Left ventricle myocardium inferior (tissue), 1 donor: ENCODE measurements at places on chromosomes 2 and 18.
A peak's percentile ranks its signal among the peaks of the same experiment; 100 is the strongest.

DNA sequence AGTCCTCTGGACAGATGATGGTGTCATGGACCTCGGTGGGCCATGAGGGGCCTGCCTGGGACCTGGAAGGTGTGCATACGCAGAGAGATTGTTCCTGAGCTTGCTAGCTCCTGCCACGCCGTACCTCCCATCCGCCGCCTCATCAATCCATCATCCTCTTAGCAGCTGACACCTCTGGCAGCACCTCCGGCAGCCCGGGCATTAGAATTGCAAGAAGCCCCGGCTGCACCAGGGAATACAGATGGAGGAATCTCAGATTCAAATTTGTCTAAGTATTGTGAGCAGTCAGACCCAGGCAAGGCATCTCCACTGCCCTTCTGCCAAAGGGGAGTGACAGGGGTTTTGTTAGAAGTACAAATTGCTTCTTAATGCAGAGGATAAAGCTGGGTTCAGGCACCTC, 4.5 kb downstream of the C1QL2 start:
- H3K4me1 ChIP-seq, result peaks cover 21% of the 10 kb centered on the region
- no peak overlapping the region for H3K27ac ChIP-seq
- H3K36me3 ChIP-seq, result no peaks in the 10 kb centered on the region
- H3K27me3 ChIP-seq, result peaks cover 100% of the 10 kb centered on the region
- no peak for DNase-seq

- peak overlapping the region; percentile 56 for H3K4me3 ChIP-seq
- H3K4me1 ChIP-seq, result peaks cover 12% of the 10 kb centered on the region
- no peak overlapping the region for H3K27ac ChIP-seq
- no peaks in the 10 kb centered on the region for H3K27me3 ChIP-seq
These were observed 17.3 kb upstream of the ANXA4 start for GRCh38 chr2:69724540-69725159.

DNA sequence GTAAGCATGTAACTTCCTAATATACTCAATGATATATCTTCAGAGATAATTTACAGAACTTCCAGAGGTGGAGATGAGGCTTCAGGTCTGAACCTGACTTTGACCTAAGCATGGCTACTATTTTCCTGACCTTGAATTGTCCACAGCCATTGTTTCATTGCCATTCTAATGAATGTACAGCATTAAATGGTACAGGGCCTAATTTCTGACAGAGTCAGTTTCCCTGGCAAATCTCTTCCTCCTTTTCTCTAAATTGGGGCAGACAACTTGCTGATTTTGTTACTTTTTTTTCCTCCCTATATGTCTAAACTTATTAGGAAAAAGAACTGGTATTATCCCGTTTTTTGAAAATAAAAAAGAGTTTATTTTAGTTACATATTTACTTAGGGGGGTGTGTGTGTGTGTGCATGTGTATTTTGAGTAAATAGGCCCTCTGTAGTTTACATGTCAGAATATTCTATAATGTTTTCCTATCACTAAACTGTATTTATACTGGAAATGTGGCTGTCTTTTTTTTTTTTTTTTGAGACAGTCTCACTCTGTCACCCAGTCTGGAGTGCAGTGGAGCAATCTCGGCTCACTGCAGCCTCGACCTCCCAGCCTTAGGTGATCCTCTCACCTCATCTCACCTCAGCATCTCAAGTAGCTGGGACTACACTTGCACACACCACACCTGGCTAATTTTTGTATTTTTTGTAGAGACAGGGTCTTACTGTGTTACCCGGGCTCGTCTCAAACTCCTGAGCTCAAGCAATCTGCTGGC, 43.3 kb upstream of the SCN9A start:
- no peak overlapping the region for H3K4me3 ChIP-seq
- H3K36me3 ChIP-seq, result no peaks in the 10 kb centered on the region
- no peaks in the 10 kb centered on the region for H3K4me1 ChIP-seq
- no peaks in the 10 kb centered on the region for H3K27me3 ChIP-seq
- DNase-seq, result no peak

GRCh38 chr2:96953611-96953978, 32.8 kb downstream of the FAM178B start:
- no peaks in the 10 kb centered on the region for H3K36me3 ChIP-seq
- DNase-seq, result no peak
- H3K4me1 ChIP-seq, result peaks cover 46% of the 10 kb centered on the region
- peak overlapping the region; percentile 58 for H3K27ac ChIP-seq
- no peak overlapping the region for H3K4me3 ChIP-seq

DNA sequence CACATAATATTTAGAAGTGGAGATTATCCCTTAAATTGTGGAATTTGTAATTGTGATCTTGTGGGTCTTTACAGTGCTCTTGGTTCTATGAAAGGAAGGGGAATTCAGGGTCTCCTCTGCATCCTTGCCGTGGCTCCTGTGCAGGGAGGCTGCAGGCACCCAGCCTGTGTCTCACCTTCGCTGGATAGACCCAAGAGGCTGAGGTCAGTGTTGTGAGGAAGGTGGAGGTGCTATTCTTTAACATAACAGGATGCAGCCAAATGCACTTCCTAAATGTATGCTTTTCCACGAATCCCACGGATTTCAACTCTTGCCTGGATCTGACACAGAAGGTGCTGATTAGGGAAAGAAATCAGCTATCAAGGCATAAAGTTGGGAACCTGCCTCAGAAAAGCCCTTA, 69.5 kb downstream of the TMEM18 start:
- H3K4me1 ChIP-seq, result no peaks in the 10 kb centered on the region
- H3K4me3 ChIP-seq, result no peak overlapping the region
- H3K36me3 ChIP-seq, result no peaks in the 10 kb centered on the region
- no peak for DNase-seq
- peaks cover 53% of the 10 kb centered on the region for H3K27me3 ChIP-seq

GRCh38 chr2:201111096-201111495, 4.9 kb upstream of the CFLAR start:
- peaks cover 23% of the 10 kb centered on the region for H3K4me1 ChIP-seq
- no peaks in the 10 kb centered on the region for H3K36me3 ChIP-seq
- H3K4me3 ChIP-seq, result no peak overlapping the region

GRCh38 chr18:48902856-48903601, 47.7 kb downstream of the SMAD7 start:
- H3K27ac ChIP-seq, result peak overlapping the region; percentile 55
- peak; percentile 60 for DNase-seq
- peaks cover 24% of the 10 kb centered on the region for H3K4me1 ChIP-seq

- H3K36me3 ChIP-seq, result no peaks in the 10 kb centered on the region
- H3K27me3 ChIP-seq, result no peaks in the 10 kb centered on the region
- DNase-seq, result no peak
- no peak overlapping the region for H3K27ac ChIP-seq
These were observed 5.6 kb downstream of the FBXO36 start for GRCh38 chr2:229927817-229928321.

GRCh38 chr18:11392292-11392691, 217.1 kb upstream of the SLC35G4 start:
- H3K27me3 ChIP-seq, result no peaks in the 10 kb centered on the region
- H3K4me3 ChIP-seq, result no peak overlapping the region
- no peak for DNase-seq
- H3K4me1 ChIP-seq, result peaks cover 4% of the 10 kb centered on the region

- peaks cover 50% of the 10 kb centered on the region for H3K36me3 ChIP-seq
- no peak overlapping the region for H3K4me3 ChIP-seq
These were observed 234.8 kb downstream of the ALPK2 start for GRCh38 chr18:58394046-58394445.

DNA sequence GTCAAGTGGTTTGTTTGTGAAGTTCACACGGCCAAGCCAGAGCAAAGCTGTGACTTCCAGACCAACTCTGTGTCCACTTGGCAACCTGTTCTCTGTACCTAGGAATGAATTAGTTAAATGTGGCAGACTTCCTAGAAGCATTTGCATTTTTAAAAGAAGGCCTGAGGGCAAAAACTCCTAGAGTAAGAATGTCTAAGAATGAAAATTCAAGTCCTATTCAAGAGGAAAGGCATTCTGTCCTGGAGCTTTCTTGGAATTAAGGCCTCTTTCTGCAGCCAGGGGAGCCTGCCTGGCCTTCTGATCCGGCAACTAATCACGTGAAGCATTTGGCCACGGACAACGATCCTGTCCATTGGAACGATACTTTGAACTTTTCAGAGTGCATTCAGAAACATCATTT, 155.0 kb downstream of the SETBP1 start:
- H3K4me1 ChIP-seq, result peaks cover 44% of the 10 kb centered on the region
- DNase-seq, result no peak
- no peak overlapping the region for H3K27ac ChIP-seq
- H3K4me3 ChIP-seq, result no peak overlapping the region

DNA sequence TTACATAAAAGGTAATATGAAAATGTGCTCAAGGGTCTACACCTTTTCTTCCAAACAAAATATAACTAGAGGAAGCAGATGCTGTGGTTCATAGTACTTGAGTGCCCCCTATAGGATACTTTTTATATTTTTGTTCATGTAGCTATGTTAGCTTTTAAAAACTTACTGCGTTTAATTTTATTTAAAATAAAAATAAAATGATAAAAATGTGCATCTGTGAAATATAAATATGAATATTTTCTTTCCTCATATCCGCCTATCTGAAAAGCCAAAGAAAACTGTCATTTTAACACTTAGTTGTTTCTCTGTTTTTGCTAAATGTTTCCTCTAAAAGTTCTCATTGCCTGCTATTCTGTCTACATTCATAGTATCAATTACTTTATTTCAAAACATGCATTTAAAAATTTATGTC, 9.6 kb upstream of the LRP1B start:
- DNase-seq, result no peak
- no peak overlapping the region for H3K4me3 ChIP-seq
- H3K36me3 ChIP-seq, result no peaks in the 10 kb centered on the region
- no peak overlapping the region for H3K27ac ChIP-seq

GRCh38 chr18:60910534-60910933, 422.7 kb upstream of the CDH20 start:
- H3K36me3 ChIP-seq, result no peaks in the 10 kb centered on the region
- no peaks in the 10 kb centered on the region for H3K27me3 ChIP-seq
- no peak for DNase-seq

- no peaks in the 10 kb centered on the region for H3K4me1 ChIP-seq
- no peak overlapping the region for H3K27ac ChIP-seq
- no peak overlapping the region for H3K4me3 ChIP-seq
- H3K36me3 ChIP-seq, result no peaks in the 10 kb centered on the region
- peaks cover 5% of the 10 kb centered on the region for H3K27me3 ChIP-seq
These were observed 81.5 kb downstream of the ACOXL start for GRCh38 chr2:110813896-110814295.

GRCh38 chr2:97733341-97734035, 20.1 kb downstream of the ZAP70 start:
- no peak overlapping the region for H3K4me3 ChIP-seq
- peak; percentile 6 for DNase-seq
- no peaks in the 10 kb centered on the region for H3K36me3 ChIP-seq

DNA sequence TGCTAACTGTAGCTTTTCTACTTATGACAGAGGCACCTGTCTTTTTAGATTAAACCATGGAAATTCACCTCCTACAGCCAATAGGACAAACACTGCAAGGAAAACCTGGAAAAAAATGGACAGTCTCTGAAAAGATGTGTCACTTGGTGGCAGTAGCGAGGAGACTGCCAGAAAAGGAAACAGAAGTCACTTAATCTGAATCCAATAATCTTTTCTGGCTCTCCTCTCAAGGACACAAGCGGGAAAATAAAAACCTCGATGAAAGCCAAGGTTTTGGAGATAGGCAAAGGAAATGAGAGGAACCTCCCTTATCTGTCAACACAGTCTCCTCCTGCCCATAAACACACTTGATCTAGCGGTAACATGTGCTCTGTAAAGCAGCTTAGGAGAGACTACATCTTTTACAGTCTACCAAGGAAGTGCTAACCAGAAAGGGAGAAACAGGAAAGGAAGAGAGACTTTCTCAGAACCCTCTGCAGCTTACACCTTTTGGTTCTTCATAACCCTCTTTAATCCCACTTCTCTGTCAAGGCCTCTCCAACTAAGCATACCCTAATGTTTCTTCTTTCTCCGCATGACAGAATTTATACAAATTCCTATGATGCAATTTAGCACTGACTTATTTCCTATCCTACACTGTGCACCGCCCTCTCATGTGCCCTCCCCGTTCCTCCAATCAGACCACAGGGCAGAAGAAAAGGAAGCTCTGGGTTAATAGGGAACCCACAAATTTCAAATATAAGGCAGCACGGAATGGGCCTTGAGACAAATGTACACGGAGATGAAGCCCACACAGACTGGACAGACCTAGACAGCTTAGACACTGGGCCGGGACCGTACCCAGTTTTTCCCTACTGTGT, 52.8 kb downstream of the CLASP1 start:
- H3K4me3 ChIP-seq, result peak overlapping the region; percentile 52
- H3K27me3 ChIP-seq, result no peaks in the 10 kb centered on the region
- no peak for DNase-seq
- peak overlapping the region; percentile 80 for H3K27ac ChIP-seq
- H3K36me3 ChIP-seq, result no peaks in the 10 kb centered on the region

DNA sequence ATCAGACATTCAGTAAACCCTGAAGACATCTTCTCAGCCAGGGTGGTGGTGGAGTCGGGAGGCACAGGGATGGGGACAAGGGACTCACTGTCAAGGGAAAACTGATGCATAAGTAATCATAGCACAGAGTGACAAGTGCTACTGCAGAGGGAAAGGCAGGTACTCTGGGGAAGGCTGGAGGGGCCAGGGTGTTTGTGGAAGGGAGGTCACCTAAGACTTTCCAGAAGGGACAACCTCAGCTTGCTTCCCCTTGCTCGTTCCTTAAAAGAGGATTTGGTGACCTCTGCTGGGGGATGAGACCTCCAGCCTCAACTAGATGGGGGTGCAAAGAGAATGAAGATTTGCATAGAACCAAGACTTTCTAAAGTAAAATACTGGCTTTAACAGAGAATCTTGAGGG, 99.5 kb downstream of the SLC4A3 start:
- no peaks in the 10 kb centered on the region for H3K36me3 ChIP-seq
- H3K4me1 ChIP-seq, result peaks cover 25% of the 10 kb centered on the region
- H3K4me3 ChIP-seq, result no peak overlapping the region
- no peak overlapping the region for H3K27ac ChIP-seq

DNA sequence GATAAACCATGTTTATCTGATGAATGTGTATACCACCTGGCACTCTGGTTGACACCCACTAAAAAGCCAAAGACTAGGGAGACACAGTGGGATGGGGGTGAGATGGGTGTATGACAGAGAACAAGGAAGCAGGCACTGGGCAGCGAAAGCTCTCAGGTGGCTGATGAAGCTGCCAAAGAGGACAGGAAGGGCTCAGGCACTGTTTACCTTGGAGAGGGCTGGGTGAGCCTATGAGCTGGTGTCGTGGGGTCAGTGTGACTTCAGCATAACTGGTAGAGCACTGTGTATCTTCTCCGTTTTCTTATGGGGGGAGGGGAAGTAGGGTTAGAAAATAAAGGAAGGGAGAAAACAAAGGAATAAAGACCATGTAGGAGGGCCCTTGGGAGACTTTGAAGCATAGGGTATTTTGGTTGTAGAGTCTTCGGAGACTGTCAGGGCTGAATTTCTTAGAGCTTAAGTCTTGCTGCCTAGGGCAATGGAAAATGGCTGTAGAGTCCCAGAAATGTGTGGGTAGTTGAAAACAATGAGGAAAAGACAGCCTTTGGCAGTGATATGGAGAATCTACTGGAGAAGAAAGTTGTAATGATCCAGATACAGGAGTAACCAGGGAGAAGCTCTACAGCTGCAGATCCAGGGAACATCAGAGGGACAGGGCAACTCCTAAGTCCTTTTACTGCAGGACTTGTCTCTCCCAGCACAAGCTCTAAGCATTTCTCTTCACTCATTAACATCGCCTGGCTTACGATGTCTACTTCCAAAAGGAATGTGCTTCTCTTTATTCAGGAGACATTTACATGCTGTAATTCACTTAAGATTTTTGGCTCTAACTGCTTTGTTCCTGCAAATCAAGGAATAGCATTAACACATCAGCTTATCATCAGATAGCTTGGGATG, 120.0 kb downstream of the AQP4 start:
- H3K27ac ChIP-seq, result no peak overlapping the region
- H3K27me3 ChIP-seq, result no peaks in the 10 kb centered on the region
- no peaks in the 10 kb centered on the region for H3K36me3 ChIP-seq
- H3K4me3 ChIP-seq, result no peak overlapping the region
- no peak for DNase-seq
- H3K4me1 ChIP-seq, result peaks cover 18% of the 10 kb centered on the region

- no peaks in the 10 kb centered on the region for H3K27me3 ChIP-seq
- no peaks in the 10 kb centered on the region for H3K4me1 ChIP-seq
- no peak overlapping the region for H3K27ac ChIP-seq
- no peak overlapping the region for H3K4me3 ChIP-seq
These were observed 192.2 kb upstream of the FBXO11 start for GRCh38 chr2:48098539-48098938.
